Ecto neural progenitor cell (in vitro differentiated cells): ENCODE measurements at places on chromosomes 12 and 14.

GRCh38 chr12:112328456-112329124 lies 53.6 kb downstream of the HECTD4 start:
- DNase-seq = no peak

- peak; percentile 95 for DNase-seq
Observed at GRCh38 chr14:99274346-99275221, 2.6 kb upstream of the BCL11B start.

GRCh38 chr12:111471236-111471635 lies 65.5 kb downstream of the SH2B3 start:
- DNase-seq = no peak

DNA sequence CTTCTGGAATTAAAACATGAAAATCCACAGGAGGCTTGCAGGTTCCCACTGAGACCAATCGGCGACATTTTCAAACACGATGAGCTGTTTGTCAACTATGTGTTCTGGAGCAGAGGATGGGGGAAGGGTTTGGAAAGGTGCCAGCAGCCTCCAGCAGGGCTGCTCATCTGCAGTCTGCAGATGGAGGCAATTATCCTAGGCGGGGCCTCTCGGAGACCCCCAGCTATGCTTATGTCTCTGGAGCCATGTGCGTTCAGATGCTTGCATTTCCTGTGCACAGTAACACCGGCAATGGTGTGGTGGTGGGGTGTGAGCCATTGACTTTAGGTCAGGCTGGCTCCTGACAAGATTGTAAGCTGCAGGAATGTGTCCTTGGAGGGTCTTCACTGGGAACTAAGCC lies 51.7 kb downstream of the RPH3A start:
- DNase-seq = no peak

GRCh38 chr12:20525064-20525610 lies 156.8 kb downstream of the PDE3A start:
- DNase-seq = no peak

DNA sequence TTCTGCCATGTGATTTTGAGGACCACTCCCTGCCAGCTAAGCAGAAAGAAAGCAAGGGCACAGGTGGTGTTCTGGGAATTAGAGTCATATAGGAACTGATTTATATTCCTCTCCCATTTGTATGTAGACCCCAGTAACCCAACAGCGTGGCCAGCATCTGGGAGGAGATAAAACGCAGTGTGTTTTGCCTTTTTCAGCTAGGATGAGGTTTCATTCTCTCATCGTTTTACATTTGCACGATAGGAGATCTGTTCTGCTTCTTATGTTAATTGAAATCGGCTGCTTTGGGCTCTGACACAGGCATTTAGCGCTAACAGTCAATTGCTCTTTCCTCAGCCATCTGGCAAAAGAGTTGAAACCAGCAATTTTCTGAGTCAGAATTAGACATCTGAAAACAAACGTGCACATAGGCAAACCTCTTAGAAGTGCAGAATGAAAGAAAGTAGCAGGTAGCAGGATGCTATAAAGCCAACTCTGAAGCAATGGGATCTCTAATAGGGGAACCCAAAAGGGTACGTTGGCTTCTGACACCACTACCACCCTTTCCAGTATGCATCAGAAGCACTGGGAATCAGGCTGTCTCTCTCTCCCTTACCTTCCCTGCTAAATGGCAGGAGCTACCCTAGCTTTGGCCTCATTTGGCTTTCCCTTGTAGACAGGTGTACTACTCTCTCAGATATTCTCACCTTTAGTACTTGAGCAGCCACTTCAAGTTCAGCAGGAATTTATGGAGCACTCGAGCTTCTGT lies 219.1 kb downstream of the PHLDA1 start:
- no peak for DNase-seq

DNA sequence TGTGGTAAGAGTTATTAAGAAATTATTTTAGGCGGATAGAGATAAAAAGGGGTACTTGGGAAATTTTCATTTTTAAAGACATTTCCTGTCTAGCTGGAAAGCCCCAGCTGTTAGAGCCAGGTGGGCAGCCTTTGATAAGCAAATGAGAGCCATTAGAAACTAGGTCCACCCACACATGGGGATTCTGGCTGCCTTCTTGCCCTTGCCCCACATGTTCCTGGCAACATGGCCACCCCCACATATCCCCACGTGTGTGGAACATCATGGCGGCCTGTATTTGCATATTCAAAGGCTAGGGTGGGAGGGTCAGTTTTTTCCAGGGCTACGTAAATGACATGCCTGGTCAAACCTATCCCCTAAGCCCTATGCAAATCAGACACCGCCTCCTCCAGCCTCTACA lies 1382.1 kb downstream of the AACS start:
- DNase-seq = no peak
